ENCODE measurements at places on chromosomes 6 and 20.

GRCh38 chr6:31086788-31087440, 25.5 kb downstream of the C6orf15 start:
- DNase-seq = no peak

DNA sequence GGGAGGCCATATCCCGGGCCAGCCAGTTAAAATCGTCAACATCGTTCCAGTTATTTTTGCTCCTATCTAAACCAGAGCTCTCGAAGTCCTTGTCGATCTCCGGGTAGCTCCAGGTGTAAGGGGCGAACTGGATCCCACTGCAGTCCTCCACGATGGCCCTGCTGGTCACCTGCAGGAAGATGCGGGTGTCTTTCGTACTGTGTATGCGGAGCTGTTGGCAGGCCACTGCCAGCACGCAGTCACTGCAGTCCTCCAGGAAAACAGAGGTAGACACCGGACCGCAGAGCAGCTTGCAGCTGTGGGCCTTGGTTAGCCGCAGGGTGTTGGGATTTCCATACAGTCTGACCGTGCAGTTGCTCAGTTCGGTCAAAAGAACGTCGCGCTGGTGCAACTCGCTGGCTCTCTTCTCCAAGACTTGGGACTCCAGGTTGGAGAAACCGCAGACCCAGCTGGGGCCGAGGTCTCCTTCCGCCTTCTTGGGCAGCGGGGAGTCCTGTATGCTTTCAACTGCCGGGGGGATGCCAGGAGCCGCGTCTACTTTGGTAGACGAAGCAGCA, 742 bp downstream of the TBCC start:
- DNase-seq = peak; percentile 55

- DNase-seq = no peak
These were observed 32.3 kb downstream of the GHRH start for GRCh38 chr20:37229357-37229756.

DNA sequence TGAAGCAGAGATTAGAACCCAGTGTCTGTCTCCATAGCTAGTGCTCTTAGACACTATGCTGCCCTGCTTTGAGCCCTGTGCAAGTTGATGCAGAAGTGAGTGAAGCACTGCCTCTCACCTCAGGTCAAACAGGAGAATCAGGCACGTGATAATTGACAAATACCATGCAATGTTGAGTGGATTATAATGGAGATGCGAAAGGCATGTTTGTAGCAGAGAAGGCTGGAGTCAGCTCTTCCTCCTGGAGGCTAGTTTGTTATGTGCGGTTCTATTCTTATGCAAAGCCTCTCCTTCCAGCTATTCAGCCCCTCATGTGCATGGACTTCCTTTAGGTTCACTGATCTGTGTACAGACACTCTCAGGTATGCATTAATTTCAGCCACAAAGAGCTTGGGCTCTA, 108.5 kb downstream of the MANEA start:
- DNase-seq = no peak

- DNase-seq = no peak
These were observed 287.0 kb downstream of the PACRG start for GRCh38 chr6:163014736-163015135.

DNA sequence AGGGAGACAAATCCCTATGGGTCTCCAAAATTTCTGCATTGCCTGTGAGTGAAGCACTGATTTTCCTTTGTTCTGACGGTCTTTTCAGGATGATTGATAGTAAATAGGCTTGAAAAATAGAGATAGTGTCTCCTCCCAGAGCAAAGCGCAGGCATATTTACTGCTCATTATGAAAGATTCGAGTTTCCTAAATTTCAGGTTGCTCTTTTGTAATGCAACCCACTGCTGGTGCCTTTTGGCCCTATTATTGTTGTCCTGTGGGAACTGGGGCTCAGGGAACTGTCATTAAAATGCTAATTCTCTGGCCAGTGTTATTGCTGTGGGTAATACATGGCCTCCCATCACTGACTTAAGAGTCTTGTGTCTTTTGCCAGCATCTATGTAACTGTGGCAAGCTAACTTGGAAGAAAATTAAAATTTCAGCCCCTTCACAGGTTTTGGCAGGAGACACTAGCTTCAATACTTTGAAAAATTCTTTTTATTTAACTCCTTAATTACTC, 754.1 kb upstream of the MAP3K7 start:
- DNase-seq = no peak

DNA sequence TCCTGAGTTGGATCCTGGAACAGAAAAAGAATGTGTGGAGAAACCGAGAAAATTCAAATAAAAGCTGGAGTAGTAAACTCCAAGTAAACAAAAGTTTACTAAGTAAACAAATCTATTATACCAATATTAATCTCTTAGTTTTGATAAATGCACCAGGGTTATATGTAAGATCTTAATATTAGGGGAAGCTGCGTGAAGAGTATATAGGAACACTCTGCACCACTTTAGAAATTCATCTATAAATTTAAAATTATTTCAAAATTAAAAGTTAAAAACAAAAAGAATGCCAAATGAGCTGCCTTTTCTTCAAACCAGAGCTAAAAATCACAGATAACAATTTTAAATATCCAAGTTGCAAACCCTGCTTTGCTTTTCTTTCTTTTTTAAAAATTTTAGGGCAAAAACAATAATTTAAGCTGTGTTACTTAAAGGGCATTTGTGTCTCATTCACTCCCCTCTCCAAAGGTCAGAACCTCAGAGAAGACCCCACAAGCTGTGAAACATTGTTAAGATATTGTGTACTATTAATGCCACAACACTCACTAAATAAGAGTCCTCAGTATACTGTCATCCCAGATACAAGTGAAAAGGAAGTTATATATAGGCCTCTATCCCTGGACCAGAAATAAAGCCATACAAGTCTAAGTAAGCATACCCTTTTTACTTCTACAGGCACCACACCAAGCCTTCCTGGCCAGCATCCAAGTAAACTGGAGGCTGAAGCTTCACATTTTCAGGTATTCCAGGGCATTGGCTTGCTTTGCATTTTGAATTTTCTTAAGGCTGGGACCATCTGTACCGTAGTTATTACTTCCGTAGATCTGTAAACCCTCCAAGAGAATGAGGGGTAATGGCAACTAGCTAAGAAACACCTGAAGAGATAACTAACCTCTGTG, 7.0 kb downstream of the DNAAF9 start:
- DNase-seq = no peak

GRCh38 chr6:69820018-69820417, 23.2 kb upstream of the LMBRD1 start:
- DNase-seq = no peak

GRCh38 chr20:45882469-45883099, 1.6 kb downstream of the ZSWIM1 start:
- no peak for DNase-seq

DNA sequence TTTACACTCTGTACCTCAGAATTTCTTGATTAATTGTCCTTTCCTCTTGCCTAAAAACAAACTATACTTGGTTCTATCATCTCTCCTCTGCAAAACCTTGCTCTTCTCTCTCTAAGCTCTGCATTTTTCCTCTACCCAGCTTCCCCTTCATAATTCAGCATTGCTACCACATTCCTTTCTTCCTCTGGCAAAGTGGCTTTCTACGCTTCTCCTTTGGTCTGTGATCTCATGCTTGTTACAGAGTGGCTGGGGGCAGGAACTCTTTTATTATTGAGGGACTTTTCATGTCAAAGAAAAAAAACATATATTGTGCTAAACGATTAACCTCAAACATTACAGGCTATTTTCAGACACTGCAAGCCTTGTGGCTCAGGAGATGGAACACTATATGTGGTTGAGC, 333.3 kb upstream of the KCNQ5 start:
- no peak for DNase-seq

- peak; percentile 86 for DNase-seq
These were observed 93.8 kb upstream of the MAP7 start for GRCh38 chr6:136643850-136644596.

- no peak for DNase-seq
These were observed 3.3 kb downstream of the ANKRD6 start for GRCh38 chr6:89436226-89436625.

DNA sequence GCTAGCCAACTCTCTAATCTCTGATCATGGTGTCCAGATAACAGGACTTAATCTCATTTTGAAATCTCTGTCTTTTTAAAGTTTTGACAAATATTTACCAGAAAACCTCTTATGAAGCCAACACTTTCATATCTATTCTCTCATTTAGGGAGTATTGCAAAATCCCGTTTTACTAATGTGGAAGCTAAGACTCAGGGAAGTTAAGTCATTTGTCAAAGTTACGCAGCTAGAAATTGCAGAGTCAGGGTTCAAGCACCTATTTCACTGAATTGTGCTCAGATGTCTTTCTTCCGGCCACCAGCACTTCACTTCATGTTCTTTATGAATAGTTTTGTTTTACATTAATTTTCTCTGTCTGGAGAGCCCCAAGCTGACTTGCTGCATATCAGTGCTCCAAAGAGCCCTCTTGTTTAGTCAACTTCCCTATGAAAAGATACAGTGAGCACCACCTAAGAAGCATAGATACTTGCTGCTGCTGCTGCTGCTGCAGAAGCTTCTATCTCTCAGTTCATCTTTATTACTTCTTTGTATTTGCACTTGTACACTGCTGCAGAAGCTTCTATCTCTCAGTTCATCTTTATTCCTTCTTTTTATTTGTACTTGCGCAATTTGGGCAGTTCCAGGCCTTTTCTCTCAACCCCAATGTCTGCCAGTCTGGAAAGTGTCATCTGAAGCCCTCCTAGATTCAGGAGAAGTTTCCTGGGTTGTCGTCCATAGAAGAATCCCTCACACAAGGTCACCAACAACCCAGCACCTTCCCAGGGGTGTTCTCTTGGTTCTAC, 329.7 kb downstream of the MAFB start:
- DNase-seq = no peak

- no peak for DNase-seq
These were observed 222.1 kb upstream of the SULF2 start for GRCh38 chr20:48007351-48007750.

- DNase-seq = no peak
These were observed 862 bp downstream of the UCKL1 start for GRCh38 chr20:63955281-63955826.

- DNase-seq = peak; percentile 25
These were observed 33.9 kb downstream of the CCN2 start for GRCh38 chr6:131917318-131917717.

GRCh38 chr20:7850775-7851490, 89.3 kb downstream of the HAO1 start:
- no peak for DNase-seq

GRCh38 chr20:22524393-22525015, 59.9 kb downstream of the FOXA2 start:
- DNase-seq = no peak

GRCh38 chr6:29502597-29502996, 14.8 kb upstream of the MAS1L start:
- peak; percentile 9 for DNase-seq

DNA sequence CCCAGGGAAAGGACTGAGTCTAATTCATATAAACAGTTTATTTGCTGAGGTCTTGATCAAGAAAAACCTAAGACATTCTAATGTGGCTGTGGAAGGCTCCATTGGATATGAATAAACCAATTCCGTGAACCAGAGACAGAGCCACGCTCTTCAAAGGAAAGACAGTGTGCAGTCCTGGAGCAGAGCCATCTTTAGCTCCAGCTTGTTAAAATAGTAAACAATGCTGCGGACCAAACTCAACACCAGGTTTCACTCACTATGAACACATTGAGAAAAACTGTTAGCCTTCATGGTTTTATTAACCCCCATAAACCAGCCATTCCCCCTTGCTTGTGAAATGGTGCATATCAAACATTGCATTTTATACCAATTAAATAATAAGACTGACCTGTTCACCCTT, 61.9 kb downstream of the COL9A1 start:
- DNase-seq = no peak

- peak; percentile 40 for DNase-seq
These were observed 29.5 kb downstream of the MTHFD1L start for GRCh38 chr6:150894935-150895552.

DNA sequence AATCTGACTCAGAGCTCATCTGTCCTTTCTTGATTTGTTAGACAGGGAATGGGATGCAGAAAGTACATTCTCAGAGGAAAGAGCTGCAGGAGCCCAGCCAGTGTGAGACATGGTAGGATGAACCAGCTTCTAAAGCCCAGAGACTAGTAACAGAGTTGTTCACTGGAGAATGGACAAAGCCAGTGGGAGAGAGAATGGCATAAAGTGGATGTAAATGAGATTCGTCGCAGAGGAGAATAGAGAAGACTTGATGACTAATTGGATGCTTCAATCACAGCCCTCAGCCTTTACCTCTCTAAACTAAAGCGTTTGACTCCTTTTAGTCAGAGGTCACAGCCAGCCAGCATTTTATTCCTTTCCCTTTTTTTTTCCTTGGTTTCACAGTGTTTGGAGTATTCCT, 25.5 kb upstream of the L3MBTL3 start:
- DNase-seq = no peak

GRCh38 chr6:149565527-149566409, at the start of gene GINM1:
GINM1 (plus strand) TSS chr6:149566375; CDS start chr6:149566415, 40 bp downstream.
- peak; percentile 96 for DNase-seq

DNA sequence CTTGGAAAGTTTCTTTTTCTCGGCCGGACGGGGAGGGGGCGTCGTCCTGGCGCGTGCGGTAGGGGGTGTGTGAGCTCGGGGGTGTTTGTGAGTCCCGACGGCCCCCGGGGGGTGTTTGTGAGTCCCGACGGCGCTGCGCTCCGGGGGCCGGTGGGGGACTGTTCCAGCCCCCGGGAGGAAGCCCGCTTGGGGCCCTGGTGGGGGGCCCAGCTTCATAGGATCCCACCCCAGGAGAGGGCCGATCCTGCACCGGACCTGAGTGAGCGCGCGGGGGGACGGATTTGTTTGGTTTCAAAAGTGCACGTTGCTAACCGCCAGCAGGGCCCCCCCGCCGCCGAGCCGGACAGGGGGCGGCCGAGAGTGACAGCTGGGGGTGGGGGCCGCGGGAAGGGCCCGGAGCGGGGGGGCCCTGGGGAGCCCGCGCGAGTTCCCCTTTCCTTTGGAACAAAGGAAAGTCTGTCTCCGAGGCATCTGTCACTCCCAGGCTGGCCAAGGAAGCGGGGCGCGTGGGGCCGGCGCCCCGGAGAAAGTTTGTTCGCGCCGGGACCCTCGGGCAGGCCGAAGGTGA, 485 bp downstream of the TGIF2 start:
- peak; percentile 38 for DNase-seq

GRCh38 chr6:169556758-169557548, 144.9 kb downstream of the WDR27 start:
- peak; percentile 74 for DNase-seq

DNA sequence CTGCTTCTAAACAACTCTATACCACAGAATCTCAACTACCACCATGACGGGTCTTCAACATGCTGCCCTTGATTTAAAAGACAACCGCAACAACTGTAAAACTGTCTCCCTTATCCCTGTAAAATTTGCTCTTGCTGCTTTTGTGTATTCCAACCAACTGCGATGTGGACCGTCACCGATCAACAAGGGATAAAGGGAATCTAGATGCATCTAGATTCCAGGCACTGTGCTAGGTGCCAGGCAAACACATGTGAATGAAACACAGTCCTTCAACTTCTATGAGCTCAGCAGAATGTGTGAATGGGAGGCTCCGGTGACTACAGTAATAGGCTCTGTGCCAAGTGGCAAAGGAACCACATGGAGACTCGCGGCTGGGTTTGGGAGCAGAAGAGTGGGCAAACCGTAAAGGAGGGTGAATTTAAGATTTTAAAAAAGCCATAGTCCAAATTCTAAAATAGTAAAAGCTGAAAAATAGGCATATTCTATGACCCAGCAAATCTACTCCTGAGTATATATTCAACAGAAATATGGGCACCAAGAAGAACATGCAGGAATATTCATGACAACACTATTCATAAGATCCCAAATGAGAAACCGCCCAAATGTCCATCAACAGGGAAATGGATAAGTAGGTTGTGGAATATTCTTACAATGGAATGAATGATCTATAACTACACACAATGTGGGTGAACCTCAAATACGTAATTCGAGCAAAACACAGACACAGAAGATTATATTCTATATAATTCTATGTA, 3.7 kb upstream of the PRND start:
- DNase-seq = no peak

GRCh38 chr6:129638055-129638684, 71.8 kb downstream of the ARHGAP18 start:
- DNase-seq = no peak
